D721Med (cell line): ENCODE measurements at places on chromosomes 3 and 15.

- DNase-seq: no peak
Measured at GRCh38 chr15:58705105-58705504, 44.4 kb downstream of the ADAM10 start.

DNA sequence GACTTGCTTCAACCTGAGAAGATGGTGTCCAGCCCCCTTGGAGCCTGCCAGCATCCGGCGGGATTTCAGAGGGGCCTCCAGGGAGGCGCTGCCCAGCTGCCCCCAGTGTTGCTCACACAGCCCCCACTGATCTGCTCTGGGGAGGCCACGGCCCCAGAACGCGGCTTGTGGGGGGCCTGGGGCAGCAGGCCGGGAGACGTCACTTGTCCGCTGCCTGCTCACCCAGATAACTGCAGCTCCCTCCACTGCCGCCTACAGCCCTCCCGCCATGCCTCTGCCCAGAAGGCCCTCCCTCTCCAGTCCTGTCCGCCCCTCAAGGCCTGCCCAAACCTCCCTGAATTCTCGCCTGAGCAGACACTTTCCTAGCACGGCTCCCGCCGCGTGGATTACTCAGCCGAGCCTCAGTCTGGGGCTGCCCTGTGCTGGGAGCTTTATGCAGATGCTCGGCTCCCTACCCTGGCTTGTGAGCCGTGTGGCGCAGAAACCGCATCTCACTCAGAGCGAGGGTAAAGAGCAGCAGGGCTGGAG lies 17.2 kb upstream of the ADIPOQ start:
- DNase-seq: no peak

DNA sequence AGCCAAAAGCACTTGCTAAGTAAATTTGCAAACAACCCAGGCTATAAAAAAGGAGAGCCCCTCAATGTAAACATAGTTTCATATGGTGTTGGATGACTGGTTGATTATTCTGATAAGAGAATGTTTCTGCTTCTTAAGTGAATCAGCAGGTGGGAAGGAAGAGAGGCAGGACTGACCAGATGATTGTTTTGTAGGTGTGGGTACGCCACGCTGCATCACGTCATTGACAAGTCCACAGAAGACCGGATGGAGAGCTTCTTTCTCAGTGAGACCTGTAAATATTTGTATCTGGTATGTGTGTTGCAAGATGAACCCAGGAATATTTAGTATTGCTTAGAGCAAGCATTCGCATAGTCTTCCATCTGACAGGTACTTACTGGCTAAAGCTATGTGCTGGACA lies 23.4 kb downstream of the EDEM1 start:
- DNase-seq: no peak

- DNase-seq: no peak
Measured at GRCh38 chr15:43808960-43809678, 8.7 kb downstream of the HYPK start.

GRCh38 chr3:125381314-125381713 lies 6.2 kb upstream of the ZNF148 start:
- no peak for DNase-seq

GRCh38 chr15:66224946-66225345 lies 28.6 kb downstream of the MEGF11 start:
- no peak for DNase-seq

DNA sequence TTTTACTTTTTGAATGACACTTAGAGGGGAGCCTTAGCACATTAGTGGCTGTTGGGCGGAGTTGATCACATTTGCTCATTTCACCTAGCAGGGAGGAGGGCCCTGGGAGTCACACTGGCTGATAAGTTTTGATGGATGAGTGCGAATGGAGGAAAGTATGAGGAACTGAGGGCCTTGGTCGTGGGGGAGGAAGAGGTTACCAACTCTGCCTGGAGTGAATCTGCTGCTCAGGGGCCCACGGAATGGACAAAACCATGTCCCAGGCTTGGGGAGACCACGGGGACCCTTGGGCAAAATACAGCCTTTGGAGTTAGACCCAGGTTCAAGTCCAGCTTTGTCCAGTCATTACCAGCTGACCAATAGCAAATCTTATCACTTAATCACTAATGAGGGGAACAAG lies 5.1 kb upstream of the FLNB start:
- DNase-seq: no peak

- DNase-seq: no peak
Measured at GRCh38 chr3:178436773-178437172, 99.5 kb upstream of the KCNMB2 start.

- DNase-seq: no peak
Measured at GRCh38 chr3:29164825-29165224, 116.0 kb upstream of the RBMS3 start.

DNA sequence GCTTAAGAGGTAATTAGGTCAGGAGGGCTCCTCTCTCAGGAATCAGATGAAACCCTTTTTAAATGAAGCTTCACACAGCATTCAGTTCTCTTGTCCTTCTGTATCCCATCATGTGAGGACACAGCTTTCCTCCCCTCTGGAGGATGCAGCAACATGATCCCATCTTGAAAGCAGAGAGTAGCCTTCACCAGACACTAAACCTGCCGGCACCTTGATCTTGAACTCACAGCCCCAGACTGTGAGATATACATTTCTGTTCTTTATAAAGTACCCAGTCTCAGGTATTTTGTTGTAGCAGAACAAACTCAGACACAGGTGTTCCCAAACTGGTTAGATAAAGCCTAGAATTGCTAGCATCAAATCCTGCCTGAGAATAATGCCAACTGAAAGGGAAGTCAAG lies 83.7 kb upstream of the PRICKLE2 start:
- DNase-seq: no peak

DNA sequence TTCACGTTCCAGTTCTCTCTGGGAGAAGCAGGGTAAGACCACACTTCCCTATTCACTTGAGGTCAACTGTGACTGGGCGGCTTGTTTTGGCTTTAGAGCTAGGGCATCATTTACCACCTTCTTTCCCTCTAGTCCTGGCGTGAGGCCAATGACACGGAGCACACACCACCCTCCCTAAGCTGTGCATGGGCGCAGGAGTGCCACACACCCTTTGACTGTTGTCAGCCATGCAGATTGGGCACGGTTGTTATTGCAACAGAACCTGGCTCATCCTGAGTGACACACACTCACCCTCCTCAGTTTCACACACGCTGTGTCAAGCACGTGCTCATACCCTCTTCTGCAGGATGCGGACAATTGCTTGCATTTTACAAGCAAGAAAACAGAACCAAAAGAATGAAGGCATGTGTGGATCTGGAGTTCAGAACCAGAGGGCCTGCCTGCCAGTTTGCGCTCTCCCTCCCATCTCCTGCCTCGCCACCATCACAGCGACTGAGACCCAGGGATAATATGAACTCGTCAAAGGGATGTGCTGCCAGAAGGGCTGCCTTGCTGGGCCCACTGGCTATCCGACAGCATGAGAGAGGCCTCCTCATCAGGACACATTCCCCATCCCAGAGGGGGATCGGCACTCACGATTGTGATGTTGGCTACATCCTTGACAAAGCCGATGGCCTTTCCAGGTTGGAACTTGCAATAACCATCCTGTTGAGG lies 17.6 kb downstream of the CTSH start:
- DNase-seq: no peak

DNA sequence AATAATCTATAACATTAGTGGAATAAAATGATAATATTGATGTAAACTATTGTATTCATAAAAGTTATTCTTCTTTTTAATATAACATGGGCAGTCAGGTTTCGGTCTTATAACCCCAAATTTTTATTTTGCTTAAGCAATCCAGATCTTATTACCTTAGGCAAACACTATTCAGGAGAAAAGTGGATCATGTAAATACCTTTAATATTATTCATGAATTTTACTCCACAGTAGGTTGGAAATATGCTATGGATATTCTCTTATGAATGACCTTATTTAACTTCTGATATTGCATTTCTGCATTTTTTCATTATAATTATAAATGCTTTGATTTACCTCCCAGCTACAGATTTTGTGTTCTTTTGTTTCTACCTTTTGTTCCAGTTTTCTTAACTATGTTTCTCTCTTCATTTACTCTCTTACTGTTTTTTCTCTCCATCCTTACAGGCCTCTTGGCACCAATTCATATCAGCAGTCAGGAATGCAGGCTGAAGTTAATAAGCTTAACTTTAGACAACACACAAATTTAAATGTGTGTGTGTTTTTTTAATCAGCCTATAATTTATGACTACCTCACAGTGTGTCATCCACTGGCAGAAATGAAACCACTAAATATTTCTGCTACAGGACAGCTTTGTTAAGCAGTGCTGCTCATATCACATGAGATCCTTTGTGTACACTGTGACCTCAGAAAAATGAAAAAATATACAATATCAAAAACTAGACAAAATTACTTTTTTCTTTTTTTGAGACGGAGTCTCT lies 111.0 kb downstream of the NSUN3 start:
- no peak for DNase-seq

DNA sequence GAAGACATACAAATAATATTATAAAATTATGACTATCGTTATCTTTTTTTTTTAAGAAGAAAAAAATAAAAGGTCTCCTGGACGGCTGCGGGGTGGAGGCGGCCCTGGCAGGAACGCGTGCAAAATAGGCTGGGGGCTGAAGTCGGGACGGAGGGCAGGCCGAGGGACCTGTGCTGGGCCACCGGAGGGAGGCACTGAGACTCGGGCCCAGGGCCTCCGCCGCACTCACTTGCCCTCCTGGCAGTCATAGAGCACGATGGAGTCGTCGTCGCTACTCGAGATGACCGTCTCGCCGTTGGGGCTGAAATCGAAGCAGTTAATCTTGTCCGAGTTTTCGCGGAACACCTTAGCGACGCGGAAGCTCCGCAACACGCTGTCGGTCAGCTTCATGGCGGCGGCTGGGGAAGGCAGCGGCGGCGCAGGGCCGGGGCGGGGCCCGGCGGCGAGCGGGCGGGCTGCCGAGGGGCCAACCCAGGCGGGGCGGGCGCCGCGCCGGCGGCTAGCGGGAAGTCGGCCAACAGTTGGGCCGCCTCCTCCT lies 408 bp downstream of the WDR82 start:
- no peak for DNase-seq

DNA sequence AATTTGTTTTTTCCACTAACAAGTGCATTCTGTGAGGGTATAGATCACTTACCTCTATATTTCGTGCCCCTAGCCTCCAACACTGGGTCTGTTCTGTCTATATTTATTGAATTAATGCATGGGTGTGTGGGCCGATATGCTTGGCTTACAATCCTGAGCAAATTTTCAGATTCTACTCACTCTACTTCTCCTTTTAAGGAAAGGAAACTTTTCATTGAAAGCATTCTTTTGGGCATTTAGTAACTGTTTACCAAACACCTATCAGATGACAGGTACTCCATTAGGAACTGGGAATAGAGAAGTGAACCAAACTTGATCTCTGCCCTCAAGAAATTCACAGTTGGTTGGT lies 60.5 kb downstream of the TLE3 start:
- DNase-seq: no peak

DNA sequence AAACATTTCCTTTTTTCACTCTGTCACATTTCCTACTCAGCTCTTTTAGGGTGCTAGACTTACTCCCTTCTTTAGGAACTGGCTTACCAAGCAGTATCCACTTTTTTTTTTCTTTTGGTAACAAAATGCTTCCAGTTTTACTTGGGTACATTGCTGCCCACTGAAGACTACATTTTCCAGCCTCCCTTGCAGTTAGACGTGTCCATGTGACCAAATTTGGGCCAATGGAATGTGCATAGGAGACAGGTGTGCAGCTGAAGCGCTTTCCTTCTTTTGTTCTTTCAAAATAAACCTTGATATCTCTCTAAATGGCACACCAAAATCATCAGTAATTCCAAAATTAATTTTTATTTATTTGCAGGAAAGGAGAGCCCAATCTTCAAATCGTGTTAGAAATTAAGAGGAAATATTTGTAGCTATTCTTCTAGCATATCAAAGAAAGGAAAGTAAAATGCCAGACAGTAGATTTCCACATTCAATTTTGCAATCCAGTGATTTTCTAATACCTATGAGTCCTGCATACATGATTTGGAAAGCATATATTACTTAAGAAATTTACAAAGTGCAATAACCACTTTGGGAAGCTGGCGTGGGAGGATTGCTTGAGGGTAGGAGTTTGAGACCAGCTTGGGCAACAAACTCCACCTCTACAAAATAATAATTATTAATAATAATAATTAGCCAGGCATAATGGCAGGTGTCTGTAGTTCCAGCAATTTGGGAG lies 422.0 kb upstream of the FRG2C start:
- DNase-seq: no peak

DNA sequence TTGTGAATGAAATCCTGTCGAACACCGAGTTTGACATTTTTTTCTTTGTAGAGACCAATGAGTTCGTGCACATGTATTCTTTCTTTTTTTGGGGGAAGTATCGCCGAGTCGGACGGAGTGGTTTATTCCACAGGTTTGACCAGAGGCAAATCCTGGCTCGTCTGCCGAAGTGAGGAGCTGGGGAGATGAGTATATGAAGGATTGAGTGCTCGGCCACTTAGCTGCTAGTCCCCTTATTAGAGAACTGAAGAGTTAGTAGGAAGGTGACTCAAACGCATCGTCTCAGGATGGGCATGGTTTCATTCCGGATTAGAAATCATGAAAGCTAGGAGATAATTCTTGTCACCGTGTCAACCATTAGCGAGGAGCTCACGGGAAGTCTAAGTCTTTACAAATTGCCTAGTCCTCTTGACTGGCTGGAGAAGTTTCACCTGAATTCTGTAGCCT lies 154.7 kb upstream of the GOLIM4 start:
- no peak for DNase-seq

GRCh38 chr15:70509731-70510143 lies 253.6 kb downstream of the UACA start:
- no peak for DNase-seq
